ENCODE measurements at places on chromosomes 6 and 20. TPM values are rescaled to one million over a fixed set of nuclear protein-coding genes. Genes with fewer than 3 reads are reported as not detected.

The ALDH8A1 gene
- 4.5 TPM for total RNA-seq

The SEMG1 gene
- total RNA-seq: not detected

The MYL9 gene
- not detected for total RNA-seq

The PDE10A gene
- total RNA-seq: not detected

The SRMS gene
- total RNA-seq: not detected

The POM121L2 gene
- not detected for total RNA-seq

The WFDC9 gene
- not detected for total RNA-seq

The ECT2L gene
- 0.26 TPM for total RNA-seq

The SLC17A2 gene
- not detected for total RNA-seq

The ASIP gene
- not detected for total RNA-seq

The STX11 gene
- total RNA-seq: 2.4 TPM

The VSX1 gene
- total RNA-seq: not detected

The CAP2 gene
- total RNA-seq: not detected

The NAPB gene
- total RNA-seq: 14.6 TPM

The ATP6V1G2 gene
- 7.9 TPM for total RNA-seq

The ETV7 gene
- not detected for total RNA-seq

The TXLNB gene
- total RNA-seq: 1.7 TPM

Measured in naive thymus-derived CD8-positive, alpha-beta T cell (primary cell).